ENCODE measurements at places on chromosomes 1 and 21.

DNA sequence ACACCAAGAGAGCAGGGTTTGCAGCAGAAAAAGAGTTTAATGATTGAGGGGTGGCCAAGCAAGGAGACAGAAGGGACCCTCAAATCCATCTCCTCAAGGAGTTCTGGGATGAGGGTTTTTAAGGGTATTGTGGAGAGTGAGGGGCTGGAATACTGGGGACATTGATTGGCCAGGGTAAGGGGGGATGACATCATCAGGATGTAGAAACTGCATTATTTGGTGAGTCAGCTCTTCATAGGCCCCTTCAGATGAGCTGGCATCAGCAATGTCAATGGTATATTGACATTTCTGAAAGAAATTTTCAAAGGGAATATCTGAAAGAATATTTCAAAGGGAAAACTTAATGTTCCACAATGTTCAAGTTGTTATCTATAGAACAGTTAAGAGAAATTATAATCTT lies 168.1 kb upstream of the SNX7 start:
- no peak for DNase-seq

DNA sequence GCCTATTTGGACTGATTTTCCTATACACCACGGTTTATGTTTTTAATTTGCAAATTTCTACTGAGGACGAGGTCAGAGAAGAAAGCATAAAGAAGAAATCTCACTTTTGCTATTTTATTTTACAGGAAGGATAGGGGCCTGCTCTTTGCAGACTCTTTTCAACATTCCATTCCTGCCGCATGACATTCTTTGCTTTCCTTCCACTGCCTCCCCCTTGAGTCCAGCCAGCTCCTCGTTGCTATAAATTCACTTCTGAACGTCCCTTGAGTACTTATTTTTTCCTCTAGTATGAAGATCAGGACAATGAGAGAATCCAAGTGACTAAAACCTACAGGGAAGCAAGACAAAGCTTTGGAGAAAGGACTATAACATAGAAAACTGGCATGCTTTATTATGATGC lies 53.4 kb upstream of the PTGFR start:
- no peak for DNase-seq

DNA sequence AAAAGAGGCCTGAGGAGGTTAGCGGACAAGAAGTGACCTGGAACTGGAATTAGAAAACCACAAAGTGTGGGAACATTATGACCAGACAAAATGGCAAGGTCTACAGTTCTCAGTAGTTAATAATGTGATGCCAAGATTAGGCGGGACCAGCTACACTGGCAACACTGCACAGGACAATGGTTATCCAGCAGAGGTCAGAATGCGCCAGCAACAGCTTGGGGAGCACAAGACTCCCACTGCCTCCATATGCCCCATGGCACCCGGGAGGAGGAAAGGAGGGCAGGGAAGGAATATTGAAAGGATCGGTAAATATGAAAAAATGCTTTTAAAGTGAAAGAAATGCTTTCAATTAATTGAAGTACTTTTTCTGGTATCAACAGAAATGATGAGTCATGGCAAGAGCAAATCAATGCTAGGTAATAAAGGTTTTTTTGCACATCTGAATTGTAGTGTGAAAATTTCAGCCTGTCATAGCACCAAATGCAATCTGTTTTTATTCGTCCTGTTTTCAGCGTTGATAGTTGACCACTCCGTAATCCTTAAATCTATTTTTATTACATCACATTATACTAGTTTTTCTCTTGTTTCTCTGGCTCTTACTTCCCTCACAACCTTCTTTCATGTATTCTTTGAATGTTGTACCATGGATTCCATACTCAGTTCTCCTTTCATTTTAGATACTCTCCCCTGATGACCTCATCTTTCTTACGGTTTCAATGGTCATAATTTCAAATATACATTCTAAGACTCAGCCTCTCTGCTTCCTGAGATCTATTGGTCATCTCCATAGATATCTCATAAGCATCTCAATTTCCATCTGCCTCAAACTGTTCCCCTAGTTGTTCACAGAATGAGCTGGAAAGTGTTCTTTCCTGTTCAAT lies 30.7 kb downstream of the VCAM1 start:
- peak; percentile 56 for DNase-seq

GRCh38 chr1:59015708-59016107 lies 231.9 kb upstream of the JUN start:
- DNase-seq: peak; percentile 54

GRCh38 chr1:23673086-23673813 lies 18.4 kb upstream of the RPL11 start:
- peak; percentile 94 for DNase-seq

DNA sequence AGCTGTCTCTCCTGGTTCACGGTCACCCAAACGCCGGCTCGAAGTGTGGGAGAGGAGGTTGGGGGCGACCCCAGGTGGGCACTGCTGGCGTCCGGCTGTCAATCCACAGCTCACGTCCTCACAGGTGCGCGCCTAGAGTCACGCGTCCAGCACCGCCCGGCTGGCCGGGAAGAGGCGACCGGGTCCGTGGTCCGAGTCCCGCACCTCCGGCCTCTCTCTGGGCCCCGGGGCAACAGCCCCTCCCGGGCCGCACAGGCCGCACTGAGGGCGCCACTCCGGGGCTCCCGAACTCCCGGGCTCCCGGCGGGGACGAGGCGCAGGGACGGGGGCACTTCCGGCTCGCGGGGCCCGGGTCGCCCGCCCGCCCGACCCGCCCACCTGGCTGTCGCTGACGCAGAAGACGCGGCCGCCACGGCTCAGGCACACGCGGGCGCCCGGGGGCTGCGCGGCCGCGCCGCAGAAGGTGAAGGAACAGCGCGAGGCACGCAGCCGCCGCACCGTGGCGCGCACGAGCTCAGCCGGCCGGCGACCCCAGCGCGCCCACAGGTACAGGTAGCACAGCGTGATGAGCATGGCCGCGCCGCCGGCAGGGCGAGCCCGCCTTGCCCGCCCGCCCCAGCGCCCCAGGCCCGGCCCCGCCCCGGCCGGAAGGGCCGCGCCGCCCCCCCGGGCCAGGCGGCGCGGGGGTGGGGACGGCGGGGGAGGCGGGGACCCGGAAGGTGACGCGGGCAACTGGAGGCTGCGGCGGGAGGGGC lies at the start of gene HLCS:
Gene HLCS (minus strand): TSS at position 604 of the 755 bp plus-strand sequence. CDS start 31 bp downstream, at position 573.
- DNase-seq: peak; percentile 89

GRCh38 chr1:41449326-41449921 lies 35.1 kb downstream of the EDN2 start:
- no peak for DNase-seq

GRCh38 chr1:215052256-215053015 lies 30.1 kb upstream of the KCNK2 start:
- no peak for DNase-seq

DNA sequence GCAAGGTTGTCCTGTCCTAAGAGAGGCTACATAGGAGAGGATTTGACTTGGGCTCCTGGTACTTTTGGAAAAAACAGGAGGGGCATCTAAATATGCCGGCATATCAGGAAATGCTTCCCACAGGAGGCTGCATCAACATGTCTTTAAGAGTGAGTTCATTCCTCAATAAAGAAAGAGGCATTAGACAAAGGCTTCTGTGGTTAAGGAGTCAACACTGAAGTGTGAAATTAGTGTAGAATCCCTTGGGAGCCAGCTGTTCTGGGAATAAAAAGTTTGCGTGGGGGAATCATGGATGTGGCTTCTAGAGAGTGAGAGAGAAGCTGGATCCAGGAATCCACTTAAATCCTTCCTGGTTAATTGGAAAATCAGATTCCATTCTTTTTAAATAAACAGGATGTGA lies 69.5 kb downstream of the DNM3 start:
- DNase-seq: no peak

DNA sequence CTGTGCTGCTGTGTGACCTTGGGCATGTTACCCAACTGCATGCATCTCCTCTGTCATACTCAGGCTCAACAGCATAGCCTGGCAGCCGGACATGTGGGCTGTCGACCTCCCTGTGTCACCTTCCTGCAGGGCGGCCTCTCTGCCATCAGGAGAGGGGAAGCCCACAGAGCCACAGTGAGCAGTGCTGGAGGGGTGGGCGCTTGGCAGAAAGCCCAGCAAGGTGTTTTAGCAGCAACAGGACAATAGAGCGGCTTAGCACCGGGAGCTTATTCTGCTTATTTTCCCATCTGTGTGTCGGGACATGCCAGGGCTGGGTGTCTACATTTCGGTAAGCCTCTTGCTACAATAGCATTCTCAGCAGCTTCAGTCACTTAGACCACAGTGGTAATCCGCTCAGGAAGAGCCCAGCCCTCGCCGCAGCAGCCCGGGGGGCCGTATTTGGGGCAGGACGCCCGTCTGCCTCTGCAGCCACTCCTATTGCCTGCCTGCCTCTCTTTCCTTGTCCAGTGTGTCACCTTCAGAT lies 22.8 kb upstream of the CDK18 start:
- no peak for DNase-seq

DNA sequence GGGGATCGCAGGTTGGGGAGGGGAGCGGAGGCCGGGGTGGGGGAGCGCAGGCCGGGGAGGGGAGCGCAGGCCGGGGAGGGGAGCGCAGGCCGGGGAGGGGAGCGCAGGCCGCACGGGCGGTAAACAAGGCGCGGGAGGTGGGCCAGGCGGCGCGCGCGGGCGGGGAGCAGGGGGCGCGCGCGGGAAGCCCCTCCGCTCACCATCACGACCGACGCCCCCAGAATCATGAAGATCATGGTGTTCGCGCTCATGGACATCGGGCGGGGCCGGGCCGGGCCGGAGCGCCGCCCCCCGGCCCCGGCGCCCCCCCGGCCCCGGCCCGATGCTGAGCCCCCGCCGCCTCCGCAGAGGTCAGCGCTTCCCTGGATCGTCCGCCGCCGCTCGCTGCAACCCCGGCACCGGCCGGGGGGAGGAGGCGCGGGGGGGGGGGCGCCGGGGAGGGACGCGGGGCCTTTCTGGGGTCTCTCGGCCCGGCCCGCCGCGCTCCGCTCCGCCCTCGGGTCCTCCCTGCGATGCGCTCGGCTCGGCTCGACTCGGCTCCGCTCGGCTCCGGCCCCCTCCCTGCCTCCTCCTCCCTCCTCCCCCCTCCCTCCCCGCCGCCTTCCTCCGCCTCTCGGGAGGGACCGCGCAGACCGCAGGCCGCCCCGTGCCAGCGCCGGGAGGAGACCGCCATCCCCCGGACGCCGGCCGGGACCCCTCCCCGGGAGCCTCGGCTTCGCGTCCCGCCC lies at the start of gene TMEM240:
Gene TMEM240 (minus strand): TSS at position 535 of the 728 bp plus-strand sequence. CDS start 278 bp downstream, at position 257.
- DNase-seq: peak; percentile 94

GRCh38 chr1:52574594-52574993 lies 21.7 kb upstream of the TUT4 start:
- no peak for DNase-seq

DNA sequence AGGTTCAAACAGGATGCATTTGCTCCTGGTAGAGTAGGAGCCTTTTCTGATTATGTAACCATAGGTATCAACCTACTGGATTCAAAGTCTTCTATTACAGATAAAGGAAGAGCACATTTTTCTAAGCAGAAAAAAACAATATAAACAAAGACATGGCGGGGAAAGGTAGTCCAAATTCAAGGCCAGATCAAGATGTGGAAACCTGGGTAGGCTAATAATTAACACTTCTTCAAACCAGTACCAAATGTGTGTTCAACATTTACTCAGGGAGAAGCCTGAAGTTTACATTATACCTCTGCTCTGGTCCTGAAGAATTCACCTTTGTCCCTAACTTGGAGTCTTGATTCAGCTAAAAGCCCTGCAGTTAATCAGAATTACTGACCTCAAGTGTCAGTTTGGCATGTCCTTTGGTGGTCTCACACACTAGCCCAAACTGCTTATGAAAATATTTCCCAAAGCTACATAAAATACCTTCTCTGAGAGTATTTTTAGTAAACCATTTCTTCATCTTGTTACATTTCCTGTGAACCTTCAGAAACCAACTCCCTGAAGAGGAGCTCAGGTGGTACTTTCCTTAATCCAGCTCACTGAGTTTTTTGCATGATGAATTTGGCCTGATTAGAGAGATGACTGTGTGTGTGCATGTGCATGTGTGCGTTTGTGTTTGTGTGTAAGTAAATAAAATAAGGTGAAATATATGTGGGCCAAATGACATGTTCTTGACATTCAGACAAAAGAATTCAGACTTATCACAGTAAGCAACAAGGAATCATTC lies 70.2 kb downstream of the TOR3A start:
- DNase-seq: no peak

DNA sequence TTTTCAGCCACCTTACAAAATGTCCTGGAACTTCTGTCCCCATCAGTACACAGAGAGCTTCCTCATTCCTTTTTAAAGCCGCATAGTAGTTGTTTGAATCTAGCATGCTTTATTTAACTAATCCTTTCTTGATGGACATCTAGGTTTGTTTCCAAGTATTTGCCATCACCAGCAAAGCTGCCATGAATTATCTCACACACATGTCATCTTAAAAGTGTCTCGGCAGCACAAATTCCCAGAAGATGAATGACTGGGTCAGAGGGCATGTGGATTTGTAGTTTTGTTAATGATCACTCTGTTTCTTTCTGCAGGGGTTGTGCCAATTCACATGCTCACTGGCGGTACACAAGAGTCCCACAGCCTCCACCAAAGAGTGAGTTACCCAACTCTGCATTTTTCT lies 68.3 kb downstream of the CLIC6 start:
- DNase-seq: no peak

DNA sequence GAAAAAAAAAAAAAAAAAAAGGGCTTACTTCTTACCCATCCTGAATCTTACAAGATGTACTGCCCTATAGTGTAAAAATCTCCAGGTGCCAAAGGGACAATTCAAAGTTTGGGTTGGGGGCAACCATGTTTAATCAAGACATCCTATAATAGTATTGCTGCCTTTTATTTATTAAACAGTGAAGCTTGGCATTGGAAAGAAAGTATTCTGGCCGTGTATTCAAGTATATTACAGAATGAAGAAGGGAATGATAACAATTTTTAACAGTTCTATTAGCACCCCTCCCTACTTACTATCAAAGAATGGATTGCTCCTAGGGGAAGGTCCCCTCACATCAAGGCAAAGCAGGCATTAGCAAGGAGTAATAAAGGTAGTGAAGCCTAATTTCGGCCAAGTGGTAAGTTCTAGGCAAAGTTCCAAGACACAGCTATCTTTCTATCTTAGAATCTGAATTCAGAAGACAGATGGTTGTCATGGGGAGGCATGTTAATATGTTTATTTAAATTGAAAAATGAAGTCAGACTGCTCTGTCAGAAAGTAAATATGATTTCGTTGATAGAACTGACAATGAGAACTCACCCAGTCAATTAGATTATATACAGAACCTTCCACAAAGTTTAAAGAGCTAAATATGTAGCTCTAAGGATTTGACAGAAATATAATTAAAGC lies 24.6 kb downstream of the ST7L start:
- DNase-seq: no peak

- peak; percentile 96 for DNase-seq
Measured at GRCh38 chr1:19704247-19705113, 39.8 kb downstream of the HTR6 start.

DNA sequence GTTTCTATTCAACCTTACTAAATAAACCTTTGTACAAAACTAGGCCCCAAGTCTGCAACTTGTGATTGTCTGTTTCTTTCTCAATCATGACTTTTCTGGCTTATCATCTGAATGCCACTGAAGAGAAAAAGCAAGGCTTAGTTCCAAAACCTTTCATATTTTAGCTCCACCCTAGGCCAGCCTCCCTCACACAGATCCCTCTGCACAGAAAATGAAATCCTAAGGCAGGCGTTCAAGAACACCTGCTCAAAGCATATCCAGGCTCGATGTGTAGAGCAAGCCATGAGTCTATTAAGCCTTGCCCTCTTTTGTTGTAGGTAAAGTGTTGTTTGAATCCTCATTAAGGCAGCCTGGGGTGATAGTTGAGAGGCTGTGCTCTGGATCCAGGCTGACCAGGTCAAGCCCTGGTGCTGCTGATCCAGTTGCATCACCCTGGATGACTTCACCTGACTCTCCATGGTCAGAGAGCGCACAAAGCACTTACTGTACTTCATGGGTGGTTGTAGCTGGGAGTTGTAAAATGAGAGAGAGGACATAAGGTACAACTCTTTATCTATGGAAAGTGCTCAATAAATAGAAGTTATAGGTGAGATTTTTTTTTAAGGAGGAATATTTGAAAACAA lies 39.0 kb downstream of the FYB2 start:
- DNase-seq: no peak

All from endodermal cell (in vitro differentiated cells).